ENCODE measurements at places on chromosomes 5 and 9.

- DNase-seq = no peak
These were observed 840.4 kb upstream of the WWC1 start for GRCh38 chr5:167451076-167451475.

DNA sequence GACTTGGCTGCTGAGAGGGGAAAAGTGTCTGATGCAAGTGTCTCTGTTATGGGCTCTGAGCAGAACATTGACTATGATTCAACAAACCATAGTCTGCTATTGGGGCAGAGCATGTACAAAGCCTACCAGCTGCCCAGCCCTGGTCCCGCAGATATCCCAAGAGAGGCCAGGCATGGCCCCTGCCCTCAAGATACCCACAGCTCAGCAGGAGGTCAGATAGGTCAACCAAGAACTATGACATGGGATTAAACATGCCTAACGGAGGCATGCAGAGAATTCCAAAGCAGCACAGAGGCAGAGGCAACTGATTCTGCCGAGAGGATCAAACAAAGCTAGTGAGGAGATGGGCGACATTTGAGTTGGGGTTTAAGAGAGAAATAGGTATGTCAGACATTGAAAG lies 39.9 kb upstream of the CPLX2 start:
- no peak for DNase-seq

- no peak for DNase-seq
These were observed 566.4 kb downstream of the DNAH5 start for GRCh38 chr5:13378091-13378490.

DNA sequence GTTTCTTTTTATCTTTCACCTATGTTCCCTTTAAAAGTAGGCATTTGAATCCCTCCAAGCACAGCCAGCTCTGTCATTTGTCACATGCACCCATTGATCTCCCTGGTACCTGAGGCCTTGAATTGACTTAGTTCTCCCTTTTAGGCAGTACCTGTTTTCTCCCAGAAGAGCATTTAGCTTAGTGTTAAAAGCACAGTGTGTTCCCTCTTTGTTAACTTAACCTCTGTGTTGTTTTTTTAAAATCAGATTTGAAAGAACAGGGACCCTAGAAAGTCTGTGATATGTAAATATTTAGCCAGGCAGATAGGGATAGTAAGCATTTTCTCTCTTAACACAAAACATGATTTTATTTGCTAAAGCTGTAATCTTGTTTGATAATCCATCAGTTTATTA lies 113.8 kb upstream of the SPATA31D4 start:
- DNase-seq = no peak

- no peak for DNase-seq
These were observed 31.5 kb downstream of the OLFML2A start for GRCh38 chr9:124808246-124808956.

GRCh38 chr5:94407023-94407422 lies 211.4 kb downstream of the KIAA0825 start:
- DNase-seq = no peak

DNA sequence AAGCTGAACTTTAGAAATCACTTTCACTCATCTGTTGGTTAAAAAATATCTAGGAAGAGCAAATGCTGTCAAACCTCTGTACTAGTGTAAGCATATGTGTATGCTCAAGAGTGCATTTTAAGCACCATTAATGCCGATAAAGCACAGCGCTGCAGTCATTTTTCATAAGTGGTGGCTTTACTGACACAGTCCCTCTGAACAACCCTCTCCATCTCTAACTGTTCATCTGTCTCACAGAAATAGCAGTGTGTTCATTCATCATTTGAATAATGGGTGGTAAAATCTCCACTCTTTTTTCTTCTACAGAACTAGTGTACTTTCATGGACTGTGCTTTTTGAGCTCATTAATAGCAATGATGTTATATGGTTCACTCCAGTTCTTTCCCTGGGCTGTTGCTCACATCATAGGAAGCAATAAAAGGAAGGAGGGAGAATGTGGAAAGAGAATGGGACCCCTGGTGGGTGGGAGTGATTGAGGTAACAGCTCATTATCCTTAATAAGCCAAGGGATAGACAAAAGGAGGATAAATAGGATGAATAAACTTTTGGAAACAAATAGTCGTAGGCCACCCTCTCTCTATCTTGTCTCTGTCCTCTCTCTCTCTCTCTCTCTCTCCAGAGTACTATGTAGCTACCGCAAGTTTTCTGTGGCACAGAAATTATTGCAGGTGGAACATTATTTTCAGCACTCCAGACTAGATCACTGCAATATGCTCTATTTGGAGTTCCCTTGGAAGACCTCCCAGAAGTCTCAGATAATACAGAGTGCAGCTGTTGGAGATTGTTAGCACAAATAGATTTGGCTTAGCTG lies 117.9 kb upstream of the PRDM9 start:
- peak; percentile 18 for DNase-seq

DNA sequence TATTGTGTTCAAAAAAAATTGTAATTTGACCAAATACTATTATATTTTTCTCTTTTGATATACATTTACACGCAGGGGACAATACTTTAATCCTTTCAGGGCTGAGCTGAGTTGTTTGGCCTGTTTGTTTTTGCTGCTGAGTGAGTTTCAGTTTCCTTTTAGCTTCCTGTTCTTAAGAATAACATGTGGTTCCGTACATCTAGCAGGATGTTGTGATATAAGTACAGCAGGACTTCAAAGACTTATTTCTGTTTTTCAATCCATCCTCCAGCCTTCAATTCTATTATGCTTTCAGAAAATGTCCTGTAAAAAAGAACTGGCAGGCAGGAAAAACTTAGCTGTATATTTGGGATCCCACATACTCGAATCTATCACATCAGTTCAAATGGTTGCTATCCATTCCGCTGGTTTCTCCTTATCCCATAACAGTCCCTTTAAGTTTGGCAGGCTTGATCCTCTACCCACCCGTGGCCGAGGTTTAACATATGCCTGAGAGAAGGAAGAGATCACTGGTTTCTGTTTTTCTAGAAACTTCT lies 1037.3 kb upstream of the ACO1 start:
- peak; percentile 2 for DNase-seq

- no peak for DNase-seq
These were observed 491.0 kb upstream of the C9orf72 start for GRCh38 chr9:28064241-28064815.

DNA sequence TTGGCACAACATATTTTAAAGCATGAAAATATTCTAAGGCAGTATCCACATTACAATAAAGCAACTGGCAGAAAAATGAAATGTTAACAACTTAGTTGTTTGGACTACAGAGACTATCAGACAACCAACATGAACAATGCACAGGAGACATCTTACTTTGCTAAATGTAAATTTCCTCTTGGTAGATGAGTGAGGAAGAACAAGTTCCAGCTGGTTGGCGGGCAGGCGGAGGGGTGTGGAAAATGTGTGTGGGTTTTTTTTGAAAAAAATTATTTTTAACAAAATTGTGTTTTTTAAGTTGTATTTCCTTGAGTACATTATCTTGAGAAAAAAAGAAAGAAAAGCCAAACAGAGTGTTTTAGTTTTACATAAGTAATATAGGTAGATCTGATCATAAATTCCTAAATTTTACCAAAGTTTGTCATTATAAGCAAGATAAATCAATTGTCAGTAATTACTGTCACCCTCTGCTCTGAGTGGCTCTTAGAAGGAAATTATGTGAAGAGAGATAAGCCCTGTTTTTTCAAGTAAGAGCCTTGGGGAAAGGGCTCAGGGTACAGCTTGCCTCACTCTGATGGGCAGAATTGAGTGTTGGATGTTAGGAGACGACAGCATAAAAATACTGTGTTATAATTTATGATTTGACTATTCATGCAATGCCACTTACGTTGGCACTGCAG lies 42.5 kb downstream of the TMEM167A start:
- no peak for DNase-seq

GRCh38 chr9:137244486-137245449 lies 3.7 kb downstream of the TUBB4B start:
- no peak for DNase-seq

DNA sequence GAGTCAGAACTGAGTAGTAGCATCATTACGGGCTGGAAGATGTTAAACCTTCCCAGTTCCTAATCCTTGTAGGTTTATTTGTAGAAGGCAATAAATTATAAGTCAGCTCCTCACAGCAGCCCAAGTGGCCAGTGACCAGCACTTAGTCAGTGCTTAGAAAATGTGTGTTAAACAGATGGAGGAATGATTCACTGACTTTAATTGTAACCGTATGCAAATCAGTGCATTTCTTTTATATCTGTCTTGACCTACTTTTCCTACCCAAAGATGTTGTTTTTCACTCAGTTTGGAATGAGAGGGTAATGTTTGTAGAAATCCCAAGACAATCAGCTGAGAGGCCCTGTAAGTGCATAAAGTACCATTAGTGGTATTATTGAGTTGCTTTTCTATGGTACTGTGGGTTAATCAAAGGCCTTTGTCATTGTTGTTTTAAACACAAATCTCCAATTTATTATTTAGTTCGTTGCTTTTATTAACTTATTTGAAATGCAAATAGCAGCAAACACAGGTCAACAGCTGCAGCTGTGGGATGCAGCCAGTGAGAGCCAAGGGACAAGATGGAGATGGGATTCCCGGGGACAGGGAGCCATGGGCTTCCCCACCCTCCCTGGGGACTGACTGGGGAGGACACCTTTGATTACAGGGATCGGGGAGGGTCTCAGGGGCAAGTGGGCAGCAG lies 49.8 kb downstream of the MAP1B start:
- peak; percentile 20 for DNase-seq

GRCh38 chr5:19266791-19267190 lies 721.2 kb downstream of the CDH18 start:
- no peak for DNase-seq

DNA sequence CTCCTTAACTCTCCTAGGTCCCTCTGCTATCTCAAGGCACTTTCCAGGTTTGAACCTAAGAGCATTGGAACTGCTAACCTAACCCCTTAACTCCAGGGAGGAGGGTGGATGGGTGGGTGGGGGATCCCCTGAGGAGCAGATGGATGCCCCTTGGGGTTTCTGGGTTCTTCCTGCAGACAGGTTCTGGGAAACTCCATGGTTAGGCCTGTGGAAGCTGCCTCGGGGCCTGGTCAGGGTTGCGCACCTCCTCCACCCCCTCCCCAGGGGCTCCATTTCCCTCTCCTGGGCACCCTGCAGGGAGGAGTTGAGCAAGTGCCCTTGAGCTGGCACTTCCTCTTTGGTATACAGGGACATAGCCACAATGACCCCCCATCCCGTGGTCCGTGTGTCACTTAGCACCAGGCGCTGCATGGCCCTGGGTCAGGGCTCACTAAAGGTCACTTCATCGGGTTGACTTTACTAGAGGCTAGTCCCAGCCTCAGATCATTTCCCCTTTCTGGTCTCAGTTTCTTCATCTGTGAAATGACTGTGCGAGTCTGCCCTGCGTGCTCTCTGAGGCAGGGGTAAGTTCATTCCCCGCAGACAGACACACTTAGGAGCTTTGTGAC lies 16.0 kb downstream of the CXXC5 start:
- no peak for DNase-seq

DNA sequence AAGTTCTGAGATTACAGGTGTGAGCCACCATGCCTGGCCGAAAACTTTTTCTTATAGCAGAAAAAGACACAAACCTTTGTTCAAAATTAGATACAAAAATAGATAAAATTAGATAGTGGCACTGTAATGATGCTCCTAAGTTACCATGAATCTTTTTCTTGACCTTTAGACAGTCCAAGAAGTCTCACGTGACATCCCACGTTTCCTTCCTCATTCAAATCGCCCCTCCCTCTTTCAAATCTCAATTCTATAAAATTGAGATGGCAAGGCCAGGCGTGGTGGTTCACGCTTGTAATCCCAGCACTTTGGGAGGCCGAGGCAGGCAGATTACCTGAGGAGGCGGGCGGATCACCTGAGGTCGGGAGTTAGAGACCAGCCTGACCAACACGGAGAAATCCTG lies 7.7 kb upstream of the ZCCHC10 start:
- DNase-seq = no peak

- DNase-seq = no peak
These were observed 5.3 kb downstream of the SLC36A3 start for GRCh38 chr5:151298063-151298855.

GRCh38 chr5:173477345-173478040 lies 139.0 kb downstream of the BOD1 start:
- DNase-seq = no peak

- no peak for DNase-seq
These were observed 64.7 kb downstream of the CSF2 start for GRCh38 chr5:132138260-132138659.

- no peak for DNase-seq
These were observed 376.5 kb upstream of the DAB2 start for GRCh38 chr5:39801306-39801705.

DNA sequence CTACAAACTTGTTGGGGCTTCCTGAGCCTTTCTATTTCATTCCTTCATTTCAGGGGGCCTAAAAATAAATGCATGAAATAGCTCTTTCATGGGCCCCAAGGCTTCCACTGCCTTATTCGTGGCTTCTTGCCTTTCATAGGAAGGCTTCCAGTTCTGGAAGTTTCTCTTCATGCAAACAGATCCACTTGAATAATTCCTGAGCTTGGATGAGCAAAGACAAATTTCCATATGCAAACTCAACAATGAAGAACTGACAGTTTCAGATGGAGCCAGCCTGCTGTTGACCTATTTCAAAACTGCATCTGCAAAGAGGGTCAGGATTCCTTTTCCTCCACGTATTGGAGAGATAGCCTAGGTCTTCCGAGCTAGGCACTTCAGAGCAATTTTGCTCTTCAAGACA lies 142.1 kb downstream of the MLLT3 start:
- no peak for DNase-seq

GRCh38 chr5:175897285-175897684 lies 25.9 kb downstream of the CPLX2 start:
- DNase-seq = no peak

- no peak for DNase-seq
These were observed 372.7 kb downstream of the ICE1 start for GRCh38 chr5:5795074-5795771.

- no peak for DNase-seq
These were observed 83.6 kb downstream of the ARHGEF28 start for GRCh38 chr5:73709536-73710129.

GRCh38 chr5:81860778-81861177 lies 109.9 kb upstream of the SSBP2 start:
- DNase-seq = no peak

DNA sequence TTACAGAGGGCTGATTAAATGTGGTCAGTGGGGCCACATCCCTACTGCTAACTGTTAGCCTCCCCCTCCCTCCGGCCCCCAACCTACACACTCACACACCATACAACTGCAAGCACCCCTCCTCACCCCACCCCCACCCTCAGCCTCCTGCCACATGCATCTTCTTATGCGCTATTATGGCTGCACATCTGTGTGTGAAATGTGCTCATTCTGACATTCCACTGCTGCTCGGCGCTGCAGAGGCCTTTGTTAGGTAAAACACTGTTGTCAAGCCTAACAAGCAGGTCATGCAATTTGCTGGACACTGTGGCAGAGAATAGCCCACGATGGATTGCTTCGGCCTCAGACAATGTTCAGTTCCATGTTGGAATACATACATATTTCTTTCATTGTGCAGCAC lies 173.6 kb downstream of the NR2F1-AS1 start:
- DNase-seq = no peak

GRCh38 chr5:137101544-137101943 lies 397.6 kb downstream of the SPOCK1 start:
- no peak for DNase-seq

DNA sequence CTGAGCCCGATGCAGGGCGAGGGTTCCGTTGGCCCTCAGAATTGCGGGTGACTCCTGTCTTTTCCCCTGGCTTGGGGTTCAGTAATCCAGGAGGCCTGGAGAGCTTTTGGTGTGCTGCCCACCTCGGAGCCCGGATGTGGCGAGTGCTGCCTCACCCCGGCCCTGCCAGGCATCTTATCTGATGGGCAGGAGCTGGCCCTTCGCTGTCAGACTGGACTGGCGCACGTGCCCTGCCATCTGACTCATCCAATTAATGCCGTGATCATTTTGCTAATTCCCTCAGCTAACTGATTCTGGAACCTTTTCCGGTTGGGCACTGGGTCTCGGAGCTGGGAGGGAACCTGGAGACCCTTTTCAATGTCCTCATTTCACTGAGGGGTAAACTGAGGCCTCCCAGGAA lies 34.6 kb downstream of the RXRA start:
- no peak for DNase-seq
